Left lobe of liver (tissue), 2 donors: ENCODE measurements at places on chromosomes 7 and 10. TPM values are rescaled to one million over a fixed set of nuclear protein-coding genes. Genes with fewer than 3 reads are reported as not detected.

Gene TFEC
- total RNA-seq: 0.81 TPM

Gene PIP
- not detected for total RNA-seq

Gene HTR5A
- total RNA-seq: not detected

DNA sequence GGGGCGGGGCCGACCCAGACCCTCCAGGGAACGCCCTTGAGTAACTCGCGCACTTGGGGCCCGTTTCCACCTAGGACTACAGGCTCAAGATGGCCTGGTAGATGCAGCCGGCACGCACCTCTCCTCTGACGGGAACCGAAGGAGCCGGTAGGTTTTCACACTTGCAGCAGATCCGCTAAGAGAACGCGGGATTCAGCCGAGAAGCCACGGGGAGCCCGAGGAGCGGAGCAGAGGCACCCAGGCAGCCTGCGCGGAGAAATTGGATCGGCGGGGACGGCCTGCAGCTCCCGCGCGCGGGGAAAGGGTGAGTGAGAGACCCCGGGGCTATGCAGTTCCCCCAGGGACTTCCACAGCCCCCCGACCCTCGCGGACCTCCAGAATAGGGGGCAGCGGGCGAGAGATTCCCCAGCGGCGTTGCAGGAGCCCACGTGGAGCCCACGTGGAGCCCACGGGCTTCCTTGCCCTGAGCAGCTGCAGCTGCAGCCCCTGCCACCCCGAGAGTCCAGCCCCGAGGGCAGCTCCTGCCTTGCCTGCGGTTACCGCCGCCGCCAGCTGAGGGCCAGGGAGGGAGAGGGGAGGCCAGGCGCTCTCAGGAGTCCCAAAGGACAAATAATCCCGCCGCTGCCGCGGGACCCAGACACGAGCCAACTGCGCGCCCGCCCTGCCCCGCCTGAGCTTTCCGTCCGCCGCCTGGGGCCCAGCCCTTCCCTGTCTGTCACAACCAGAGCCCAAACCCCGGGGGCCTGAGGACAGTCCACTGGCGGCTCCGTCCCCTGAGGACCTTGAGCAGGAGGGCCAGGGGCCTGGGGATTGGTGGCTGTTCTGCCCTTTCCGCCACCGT, 13.1 kb downstream of the IFT22 start:
- peak; percentile 83 for DNase-seq

DNA sequence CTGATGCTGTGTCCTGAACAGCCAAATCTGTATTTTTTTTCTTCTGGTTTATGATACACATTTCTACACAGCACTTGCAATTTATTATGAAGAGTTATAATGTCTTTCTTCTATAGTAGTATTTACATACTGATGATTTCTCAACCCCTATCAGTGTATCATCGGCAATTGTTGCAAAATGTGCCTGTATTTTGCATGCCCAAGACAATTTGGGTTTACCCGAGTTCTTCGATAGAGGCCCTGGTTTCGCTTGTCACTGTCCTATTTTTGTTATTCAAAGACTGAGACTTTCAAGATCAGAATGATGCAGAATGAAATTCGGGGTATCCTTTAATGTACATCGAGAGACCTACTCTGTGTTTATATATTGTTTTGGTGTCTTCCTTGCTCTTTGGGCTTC, 184.5 kb upstream of the PRSS58 start:
- DNase-seq: no peak

DNA sequence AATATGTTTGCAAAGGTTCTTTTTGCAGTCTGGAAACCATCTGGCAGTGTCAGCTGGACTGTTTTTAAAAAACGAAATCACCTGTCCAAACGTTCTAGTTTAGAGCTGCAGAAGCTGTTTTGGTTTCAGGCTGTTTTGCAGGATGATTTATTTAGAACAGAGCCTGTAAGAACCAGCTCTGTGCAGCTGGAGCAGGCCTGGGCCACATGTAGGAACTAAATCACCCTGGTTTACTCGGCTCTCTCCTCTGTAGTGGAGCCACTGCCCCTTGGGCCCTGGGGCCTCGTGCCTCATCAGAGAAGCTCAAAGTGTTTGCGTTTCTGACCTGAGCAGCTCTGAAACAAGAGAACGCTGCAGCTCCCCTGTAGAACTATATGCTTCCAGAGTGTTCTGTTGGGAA, 142.5 kb downstream of the ACTR3B start:
- no peak for DNase-seq

Gene TRPV6
- 0.53 TPM for total RNA-seq

- DNase-seq: no peak
Measured at GRCh38 chr7:106398786-106399185, 114.0 kb upstream of the NAMPT start.

GRCh38 chr10:26219676-26220075, 3.1 kb downstream of the GAD2 start:
- DNase-seq: no peak

Gene HDAC9
- 2.1 TPM for total RNA-seq
